Endodermal cell (in vitro differentiated cells): ENCODE measurements at places on chromosomes 1 and 21. TPM values are rescaled to one million over a fixed set of nuclear protein-coding genes. Genes with fewer than 3 reads are reported as not detected.
A peak's percentile ranks its signal among the peaks of the same experiment; 100 is the strongest.

DNA sequence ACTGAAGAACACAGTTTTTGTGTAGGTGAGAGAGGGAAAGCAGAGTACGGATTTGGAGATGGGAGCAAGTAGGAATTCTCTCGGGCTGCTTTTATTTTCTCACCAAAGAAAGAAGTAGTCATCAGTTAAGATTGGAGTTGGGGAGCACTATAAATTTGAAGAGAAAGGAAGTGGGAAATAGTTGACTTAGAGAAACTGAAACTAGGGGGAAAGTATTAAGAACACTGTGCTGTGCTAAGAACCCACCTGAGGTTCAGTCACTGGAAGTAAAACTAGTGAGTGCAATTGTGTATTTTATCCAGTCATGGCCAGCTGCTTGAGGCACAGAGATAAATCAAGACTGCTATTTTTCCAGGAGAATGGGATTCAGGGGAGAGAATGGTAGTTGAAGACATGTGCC, 37.4 kb downstream of the CLCC1 start:
- DNase-seq: no peak
- H3K27me3 ChIP-seq: no peaks in the 10 kb centered on the region
- no peak overlapping the region for H3K27ac ChIP-seq
- peaks cover 93% of the 10 kb centered on the region for H3K36me3 ChIP-seq
- H3K4me1 ChIP-seq: no peaks in the 10 kb centered on the region

DNA sequence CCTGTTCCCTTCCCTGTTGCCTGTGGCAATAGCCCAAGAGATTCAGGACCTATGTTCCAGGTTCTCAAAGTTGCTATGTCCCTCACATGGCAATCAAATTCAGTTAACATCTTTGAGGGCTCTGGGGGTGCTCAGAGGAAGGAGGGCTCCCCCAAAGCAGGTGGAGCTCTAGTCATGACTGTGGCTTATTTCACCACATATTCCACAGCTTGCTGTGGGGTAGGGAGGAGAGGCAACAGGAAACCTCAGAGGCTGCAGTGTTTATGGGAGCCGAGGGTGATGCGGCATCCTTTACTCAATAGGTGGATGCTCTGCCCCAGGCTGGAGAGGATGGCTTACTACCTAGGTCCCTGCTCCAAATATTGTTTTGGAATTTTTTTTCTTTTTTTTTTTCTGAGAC, 1.2 kb upstream of the MKNK1 start:
- H3K27ac ChIP-seq: no peak overlapping the region
- no peak overlapping the region for H3K4me3 ChIP-seq
- H3K36me3 ChIP-seq: no peaks in the 10 kb centered on the region
- DNase-seq: no peak

- no peak for DNase-seq
- H3K36me3 ChIP-seq: no peaks in the 10 kb centered on the region
- no peaks in the 10 kb centered on the region for H3K27me3 ChIP-seq
- H3K27ac ChIP-seq: no peak overlapping the region
- peaks cover 6% of the 10 kb centered on the region for H3K4me1 ChIP-seq
- H3K4me3 ChIP-seq: no peak overlapping the region
Observed at GRCh38 chr1:54549181-54549924, 1.3 kb downstream of the ACOT11 start.

GRCh38 chr1:185965870-185966269, 231.7 kb downstream of the HMCN1 start:
- H3K36me3 ChIP-seq: no peaks in the 10 kb centered on the region
- no peak overlapping the region for H3K27ac ChIP-seq
- H3K4me1 ChIP-seq: no peaks in the 10 kb centered on the region
- DNase-seq: no peak

DNA sequence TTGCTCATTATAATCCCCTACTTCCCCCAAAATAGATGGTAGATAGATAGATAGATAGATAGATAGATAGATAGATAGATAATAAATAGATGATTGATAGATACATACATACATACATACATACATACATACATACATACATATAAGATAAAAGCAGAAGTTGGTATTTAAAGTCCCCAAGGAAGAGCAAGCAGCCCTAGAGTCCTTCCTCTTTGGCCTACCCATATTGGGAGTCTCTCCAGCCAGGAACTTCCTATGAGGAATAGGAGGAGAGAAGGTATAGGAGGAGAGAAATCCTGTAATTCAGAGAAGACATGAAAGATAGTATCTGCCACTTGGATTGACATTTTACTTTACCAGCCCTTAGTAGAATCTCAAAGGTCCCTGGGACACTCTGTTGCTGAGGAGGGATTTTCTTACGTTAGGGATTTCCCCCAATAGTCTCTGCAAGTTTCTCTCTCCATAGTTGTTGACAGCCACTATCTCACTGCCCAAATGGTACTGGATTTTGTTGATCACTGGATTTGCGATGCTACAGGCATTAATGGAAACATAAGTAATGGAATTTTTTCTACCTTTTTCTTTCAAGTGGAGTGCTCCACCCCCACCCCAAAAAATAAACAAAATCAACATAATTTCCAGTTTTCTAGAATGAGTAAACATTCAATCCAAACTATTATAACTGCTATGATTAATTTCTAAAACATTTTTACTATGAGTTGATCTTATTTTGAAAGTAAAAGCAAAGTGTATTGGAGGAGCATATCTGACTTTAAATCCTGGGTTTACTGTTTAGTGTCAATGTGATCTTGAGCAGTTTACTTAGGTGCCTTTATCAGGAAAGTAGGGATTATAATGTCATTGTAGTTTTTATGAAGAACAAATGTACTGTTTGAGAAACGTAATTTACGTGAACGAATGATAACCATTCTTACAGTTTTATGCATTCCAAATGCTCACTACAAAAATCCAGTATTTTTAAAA, 93.2 kb upstream of the TNFSF4 start:
- DNase-seq: no peak
- no peaks in the 10 kb centered on the region for H3K36me3 ChIP-seq
- H3K4me3 ChIP-seq: no peak overlapping the region
- H3K27me3 ChIP-seq: no peaks in the 10 kb centered on the region
- peaks cover 17% of the 10 kb centered on the region for H3K4me1 ChIP-seq

DNA sequence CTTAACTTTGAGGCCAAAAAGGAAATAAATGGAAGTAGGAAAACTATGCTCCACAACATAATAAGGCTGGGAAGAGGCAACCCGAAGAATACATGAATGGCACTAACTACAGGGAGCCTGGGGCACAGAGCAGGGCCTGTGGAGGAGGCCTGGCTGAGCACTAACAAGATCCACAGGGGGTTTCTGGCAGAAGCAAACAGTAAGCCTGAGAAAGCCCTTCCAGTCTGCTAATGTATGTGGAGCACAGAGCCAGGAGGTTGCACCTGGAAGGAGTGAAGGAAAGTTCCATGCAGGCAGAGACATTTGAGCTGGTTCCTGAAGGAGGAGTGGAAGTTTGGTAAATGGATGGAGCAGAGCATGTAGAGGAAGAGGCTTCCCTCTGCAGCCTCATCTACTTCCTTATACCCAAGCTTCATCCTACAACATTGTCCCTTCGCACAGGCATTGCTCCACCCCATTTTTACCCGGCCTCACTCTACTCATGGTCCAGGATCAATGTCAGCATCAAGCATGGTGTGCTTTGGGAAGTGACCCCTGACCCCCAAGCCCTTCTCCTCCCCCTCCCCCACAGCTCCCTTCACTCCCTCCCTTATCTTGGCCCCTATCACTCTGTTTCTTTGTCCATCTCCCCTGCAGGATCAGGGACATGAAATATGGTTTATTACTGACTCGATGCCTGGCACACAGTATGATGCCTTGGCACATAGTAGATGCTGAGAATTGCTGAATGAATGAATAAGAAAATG, 23.3 kb downstream of the SHISA4 start:
- H3K36me3 ChIP-seq: no peaks in the 10 kb centered on the region
- peaks cover 3% of the 10 kb centered on the region for H3K4me1 ChIP-seq
- H3K27ac ChIP-seq: no peak overlapping the region

DNA sequence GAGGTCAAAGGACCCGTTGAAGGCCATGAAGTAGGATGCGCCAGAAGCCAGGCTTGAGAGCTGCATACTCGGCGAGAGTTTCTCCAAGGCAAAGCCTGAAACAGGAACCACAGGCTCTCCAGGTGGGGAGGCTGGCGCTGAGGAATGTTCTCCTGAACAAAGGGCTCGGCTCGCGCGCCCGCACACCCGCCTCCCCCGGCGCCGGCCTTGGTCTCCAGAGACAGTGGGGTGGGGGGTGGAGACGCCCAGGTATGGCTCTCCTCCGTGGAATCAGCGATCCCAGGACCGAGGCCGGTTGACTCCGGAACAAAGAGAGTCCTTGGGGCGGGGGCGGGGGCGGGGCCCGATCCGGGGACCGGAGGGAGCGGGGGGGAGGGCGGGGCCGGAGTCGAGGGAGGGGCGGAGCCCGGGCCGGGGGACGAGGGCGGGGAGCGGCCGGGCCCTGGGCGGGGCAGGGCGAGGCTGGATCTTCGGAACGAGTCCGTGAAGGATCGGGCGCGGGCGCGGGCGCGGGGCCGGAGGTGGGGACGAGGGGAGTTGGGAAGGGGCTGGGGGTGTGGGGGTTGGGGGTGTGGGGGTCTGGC, 85.0 kb downstream of the NKAIN1 start:
- H3K4me3 ChIP-seq: peak overlapping the region; percentile 72
- H3K36me3 ChIP-seq: no peaks in the 10 kb centered on the region
- H3K27me3 ChIP-seq: no peaks in the 10 kb centered on the region
- H3K27ac ChIP-seq: peak overlapping the region; percentile 98

The TMEM125 gene
- 13.9 to 19.7 TPM (median 16.6 TPM) in 3 replicates for total RNA-seq

The WNT3A gene
- total RNA-seq: 0.11 to 0.17 TPM (median 0.12 TPM) in 3 replicates

The CRABP2 gene
- 752 to 809 TPM (median 780 TPM) in 3 replicates for total RNA-seq
